DMS53 (cell line): ENCODE measurements at places on chromosomes 4 and X.
A peak's percentile ranks its signal among the peaks of the same experiment; 100 is the strongest.

DNA sequence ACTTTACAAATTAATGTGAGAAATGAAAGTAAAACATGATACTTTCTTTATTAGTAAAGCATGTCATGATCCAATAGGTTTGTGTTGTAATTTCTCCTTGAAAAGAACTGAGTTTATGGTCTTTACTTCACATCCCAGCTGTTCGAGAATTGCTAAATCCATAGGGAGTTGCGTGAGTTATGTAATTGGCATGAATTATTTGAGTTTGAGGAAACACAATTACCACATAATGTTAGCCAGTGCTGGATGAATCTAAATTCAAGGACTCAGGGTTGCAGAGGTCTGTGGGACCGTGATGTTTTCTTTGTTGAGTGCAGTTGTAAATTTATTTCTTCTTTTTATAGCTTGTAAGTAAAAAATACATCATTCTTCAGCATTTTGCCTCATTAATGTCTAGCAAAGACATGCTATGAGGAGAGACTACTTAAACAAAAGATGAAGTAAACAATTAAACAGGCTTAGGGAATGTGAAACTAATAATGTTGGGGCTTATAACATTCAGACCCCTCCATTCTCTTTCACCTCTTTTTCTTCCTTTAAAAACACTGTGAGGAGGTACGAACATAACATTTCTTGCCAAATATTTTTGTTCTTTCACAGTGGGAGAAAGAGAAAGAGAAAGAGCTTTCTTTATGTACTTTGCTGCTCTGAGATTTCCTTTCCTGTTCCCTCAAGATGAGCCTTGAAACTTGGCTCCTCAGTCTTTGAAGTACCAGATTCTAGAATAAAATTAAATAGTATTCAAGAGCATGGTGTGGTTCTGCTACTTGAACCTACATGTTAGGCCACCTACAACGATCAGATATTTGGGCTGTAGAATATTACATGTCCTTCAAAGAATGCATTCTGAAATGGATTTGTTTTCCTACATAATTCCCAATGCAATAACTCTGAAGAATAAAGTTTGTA lies 159.6 kb upstream of the ANK2 start:
- DNase-seq, result no peak

- DNase-seq, result peak; percentile 75
These were observed 919.6 kb upstream of the DIAPH2 start for GRCh38 chrX:95764972-95765451.

DNA sequence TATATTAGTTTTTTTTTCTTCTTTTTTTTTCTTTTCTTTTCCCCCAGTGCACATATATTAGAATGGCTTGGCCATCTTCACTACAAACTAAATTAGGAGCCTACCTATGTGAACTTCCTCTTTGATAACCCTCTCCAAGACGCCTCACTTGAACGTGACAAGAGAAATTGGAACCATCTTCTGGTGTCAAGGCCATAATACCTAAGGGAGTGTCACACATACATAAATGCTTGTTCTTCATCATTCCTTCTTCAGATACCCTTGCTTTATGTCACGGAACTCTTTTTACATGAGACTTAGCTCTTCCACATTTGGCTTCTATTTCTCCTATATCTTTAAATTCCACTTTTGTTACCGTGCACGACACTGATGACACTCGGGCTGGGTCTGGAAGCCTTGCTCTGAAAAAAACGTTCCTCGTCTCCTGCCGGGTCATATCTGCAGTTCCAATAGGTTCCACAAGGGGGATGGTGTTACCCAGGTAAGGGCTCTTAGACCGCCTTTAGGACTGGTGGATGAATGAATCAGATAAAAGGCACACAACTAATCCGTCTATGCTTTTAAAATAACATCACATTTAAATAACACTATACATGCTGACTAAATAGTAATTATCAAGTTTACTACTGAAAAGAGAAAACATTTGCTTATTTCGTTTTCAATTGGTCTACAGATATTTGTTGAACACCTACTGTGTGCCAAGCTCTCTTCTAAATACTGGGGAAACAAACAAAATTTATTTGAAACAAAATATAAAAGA lies 19.9 kb downstream of the DGAT2L6 start:
- DNase-seq, result peak; percentile 92

DNA sequence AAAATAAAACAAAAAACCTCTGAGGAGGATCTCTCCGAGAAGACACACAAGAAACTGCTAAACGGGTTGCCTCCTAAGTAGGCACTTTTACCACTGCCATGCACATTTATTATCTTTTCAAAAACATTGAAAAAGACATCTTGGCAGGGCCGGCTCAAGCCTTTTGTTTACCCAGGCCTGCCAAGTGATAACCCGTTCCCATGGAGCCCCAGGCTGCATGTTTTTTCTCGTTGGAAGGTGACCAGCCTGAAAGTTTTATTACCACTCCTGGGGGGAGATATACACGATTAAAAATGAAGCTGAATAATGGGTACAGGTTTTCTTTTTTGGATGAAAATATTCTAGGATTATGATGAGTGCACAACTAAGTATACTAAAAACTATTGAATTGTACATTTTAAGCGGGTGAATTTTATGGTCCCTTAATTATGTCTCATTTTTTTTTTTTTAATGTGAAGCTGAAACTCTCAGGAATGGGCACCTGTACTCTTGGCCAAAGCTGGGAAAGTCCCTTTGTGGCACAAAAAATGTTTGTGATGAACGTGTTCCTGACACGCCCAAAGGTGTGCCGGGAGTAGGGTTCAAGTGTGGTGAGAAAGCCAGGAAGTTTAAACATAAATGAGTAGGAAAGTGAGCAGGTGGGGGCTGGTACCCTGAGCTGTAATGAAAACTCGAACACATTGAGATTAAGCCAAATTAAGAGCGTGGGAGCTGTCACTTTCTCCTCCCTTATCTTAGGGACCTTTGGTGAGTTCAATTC lies 1.5 kb upstream of the MAP7D2 start:
- DNase-seq, result peak; percentile 13

GRCh38 chr4:138297743-138298405 lies 55.7 kb upstream of the SLC7A11 start:
- no peak for DNase-seq
